Pons (tissue), 1 donor: ENCODE measurements at places on chromosomes 6 and 20.

- no peak for DNase-seq
Measured at GRCh38 chr6:133017581-133017980, 203.2 kb downstream of the RPS12 start.

- no peak for DNase-seq
Measured at GRCh38 chr6:3847521-3847920, 1.7 kb upstream of the FAM50B start.

- DNase-seq = no peak
Measured at GRCh38 chr20:13034936-13035335, 26.2 kb downstream of the SPTLC3 start.

DNA sequence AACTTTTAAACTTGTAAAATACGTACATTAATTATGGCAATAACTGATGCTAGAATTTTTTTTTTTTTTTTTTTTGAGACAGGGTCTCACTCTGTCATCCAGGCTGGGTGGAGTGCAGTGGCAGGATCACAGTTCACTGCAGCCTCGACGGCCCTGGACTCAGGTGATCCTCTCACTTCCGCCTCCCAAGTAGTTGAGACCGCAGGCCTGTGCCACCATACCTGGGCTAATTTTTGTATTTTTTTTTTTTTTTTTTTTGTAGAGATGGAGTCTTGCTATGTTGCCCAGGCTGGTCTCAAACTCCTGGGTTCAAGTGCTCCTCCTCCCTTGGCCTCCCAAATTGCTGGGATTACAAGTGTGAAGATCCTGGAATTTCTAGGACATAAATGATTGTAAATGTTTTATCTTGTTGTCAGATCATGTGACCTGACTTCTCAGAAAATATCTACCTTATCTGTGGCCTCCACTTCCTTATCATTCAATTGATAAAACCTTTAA, 2.2 kb upstream of the CD2AP start:
- no peak for DNase-seq

DNA sequence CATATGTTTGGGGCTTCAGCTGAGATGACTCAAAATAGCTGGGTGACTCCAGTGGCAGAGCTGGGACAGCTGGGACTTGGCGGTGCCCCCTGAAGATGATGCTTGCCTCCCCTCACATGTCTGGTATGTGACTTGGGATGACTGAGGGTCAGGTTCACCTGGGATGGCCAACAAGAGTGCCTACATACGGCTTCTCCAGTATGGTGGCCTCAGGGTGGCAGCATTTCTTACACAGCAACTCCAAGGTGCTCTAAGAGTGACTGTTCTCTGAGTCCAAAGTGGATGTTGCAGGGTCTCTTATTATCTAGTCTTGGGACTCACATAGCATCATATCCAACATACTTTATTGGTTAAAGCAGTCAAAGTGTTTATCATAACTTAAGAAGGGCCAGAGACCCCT, 87.8 kb upstream of the CENPW start:
- DNase-seq = no peak

DNA sequence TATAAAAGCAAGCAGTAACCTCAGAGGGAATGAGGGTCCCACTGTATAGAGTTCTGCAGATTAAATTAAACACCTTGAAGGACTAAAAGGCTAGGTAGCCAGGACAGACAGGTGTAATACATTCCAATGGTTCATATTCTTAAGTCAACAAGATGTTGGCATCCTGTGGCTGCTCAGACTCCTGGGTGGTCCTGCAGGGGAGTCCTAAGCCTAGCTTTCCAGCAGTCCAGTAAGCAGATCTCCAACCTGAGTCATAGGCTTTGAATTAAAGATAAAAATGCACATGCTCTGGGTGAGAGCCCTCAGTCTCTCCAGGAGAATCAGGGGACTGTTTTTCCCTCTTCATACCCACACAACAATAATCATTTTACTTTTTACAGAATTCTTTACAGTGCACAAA, 307.3 kb upstream of the SUPT3H start:
- DNase-seq = no peak

- no peak for DNase-seq
Measured at GRCh38 chr6:93048381-93048780, 371.0 kb downstream of the EPHA7 start.

DNA sequence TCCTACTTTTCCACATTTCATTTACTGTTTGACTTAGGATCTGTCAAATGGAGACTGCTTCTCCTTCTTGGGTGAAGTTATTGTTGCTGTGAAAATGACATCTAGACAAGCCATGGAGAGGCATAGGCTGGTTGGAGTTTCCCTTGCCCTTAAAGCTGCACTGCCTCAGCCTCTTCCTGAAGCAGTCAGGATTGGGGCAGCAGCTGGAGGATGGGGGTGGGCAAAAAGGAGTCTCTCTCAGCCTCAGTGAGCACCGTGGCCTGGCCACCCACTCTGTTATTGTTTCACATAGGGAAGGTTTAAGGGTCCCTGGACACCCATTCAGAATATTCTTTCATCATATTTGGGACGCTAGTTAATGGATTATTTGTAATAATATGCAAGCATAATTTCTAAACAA, 7.7 kb upstream of the ZBTB24 start:
- DNase-seq = no peak

GRCh38 chr20:10671221-10671918, 2.4 kb downstream of the JAG1 start:
- peak; percentile 57 for DNase-seq

GRCh38 chr6:21965953-21966539, 330.8 kb downstream of the PRL start:
- no peak for DNase-seq

DNA sequence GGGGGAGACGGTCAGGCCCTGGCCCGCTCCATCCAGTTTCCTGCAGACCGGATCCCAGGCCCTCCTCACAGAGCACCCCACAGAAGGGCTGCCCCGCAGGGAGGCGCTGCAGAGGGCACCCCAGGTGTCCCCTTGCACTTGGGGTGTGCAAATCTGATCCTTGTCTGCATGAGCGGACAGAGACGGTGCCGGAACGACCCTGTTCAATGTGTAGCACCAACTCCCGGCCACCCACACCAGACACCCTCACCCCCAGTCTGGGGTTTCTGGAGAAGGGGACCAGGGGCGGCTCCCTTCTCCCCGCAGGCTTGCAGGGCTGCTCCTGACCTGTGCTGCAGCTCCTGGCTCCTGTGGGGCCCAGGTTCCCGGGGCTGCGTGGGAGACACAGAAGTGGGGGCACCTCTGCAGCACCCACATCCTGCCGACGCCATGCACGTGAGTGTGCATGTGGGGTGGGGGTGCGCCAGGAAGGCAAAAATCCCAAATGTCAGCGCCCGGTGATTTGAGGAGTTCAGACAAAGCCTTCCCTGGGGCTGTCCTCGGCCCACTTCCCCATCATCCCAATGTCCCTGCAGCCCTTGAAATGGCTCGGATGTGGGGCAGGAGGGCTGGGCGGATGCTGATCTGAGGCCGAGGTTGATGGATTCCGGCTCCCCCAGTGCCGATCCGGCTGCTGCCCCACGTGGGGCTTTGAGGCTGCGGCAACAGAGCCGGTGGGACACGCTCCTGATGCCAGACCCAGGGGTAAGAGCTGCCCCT, 85.3 kb upstream of the BHLHE23 start:
- no peak for DNase-seq

GRCh38 chr6:104483225-104483834, 376.4 kb downstream of the HACE1 start:
- DNase-seq = no peak

DNA sequence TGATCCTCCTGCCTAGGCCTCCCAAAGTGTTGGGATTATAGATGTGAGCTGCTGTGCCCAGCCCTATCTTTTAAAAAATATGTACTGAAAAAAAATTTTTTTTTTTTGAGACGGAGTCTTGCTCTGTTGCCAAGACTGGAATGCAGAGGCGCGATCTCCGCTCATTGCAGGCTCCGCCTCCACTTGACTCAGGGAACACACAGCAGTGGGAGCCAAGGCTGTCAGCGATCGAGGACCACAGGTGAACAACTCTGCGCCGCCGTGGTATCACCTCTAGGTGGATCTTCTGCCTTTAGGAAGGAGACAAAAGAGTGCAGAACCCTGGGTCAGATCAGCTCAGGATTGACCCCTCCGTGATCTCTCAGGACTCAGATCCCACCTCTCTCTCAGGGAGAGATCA, 13.7 kb downstream of the RAET1E start:
- no peak for DNase-seq

DNA sequence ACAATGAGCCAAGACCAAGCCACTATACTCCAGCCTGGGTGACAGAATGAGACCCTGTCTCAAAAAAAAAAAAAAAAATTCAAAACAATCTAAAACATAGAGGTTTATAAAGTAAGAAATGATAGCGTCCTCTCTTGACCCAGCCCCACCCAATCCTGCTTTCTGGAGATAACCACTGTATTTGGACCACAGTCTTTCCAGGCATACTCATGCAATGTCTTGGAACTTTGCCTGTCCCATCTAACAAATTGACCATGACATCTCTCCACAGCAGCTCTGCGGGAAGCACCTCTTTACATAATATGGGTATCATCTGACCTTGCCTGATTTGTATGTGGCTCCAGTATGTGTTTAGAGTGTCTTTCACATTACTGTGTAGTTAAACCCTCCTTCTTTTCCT, 9.1 kb upstream of the SHLD1 start:
- DNase-seq = no peak

DNA sequence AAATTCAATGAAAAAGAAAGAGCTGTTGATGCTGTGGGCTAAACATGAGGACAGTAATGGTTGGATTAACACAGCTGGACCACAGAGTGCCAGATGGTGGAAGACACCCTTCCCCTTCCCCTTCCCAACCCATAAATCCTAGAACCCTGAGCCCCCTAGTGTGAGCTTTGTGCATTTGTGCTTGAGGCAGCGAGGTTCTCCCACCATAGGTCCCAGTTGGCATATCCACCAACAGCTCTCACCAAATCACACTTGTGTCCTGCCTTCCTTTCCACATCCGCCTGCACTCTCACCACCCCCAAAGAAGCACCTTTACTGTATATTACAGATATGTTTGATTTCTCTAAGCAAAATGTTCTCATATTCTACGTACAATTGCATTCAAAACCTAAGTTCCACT, 32.8 kb upstream of the HBS1L start:
- DNase-seq = no peak

GRCh38 chr6:110581679-110582078, 105.3 kb upstream of the SLC22A16 start:
- DNase-seq = no peak

DNA sequence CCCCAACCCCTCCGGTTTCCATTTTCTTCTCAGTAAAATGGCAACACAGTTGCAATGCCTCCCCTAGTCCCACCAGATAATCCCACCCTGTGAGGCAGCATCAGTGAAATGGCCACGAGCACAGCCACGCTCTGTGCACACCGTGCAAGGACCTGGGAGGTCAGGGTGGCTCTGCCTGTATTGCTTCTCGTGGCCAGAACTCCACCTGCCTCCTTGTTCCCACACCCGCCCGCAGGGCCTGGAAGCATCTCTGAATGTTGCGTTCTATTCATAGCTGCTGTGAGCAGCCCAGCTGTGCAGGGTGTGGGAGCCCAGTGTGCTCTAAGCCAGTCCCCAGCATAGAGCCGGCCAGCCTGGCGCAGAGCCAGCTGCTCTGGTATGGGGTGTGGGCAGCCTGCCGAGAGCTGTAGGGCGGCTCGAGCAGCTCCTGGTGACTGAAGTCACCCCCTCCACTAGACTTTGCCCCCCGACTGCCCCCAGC, 161.1 kb downstream of the DLL1 start:
- DNase-seq = peak; percentile 45

DNA sequence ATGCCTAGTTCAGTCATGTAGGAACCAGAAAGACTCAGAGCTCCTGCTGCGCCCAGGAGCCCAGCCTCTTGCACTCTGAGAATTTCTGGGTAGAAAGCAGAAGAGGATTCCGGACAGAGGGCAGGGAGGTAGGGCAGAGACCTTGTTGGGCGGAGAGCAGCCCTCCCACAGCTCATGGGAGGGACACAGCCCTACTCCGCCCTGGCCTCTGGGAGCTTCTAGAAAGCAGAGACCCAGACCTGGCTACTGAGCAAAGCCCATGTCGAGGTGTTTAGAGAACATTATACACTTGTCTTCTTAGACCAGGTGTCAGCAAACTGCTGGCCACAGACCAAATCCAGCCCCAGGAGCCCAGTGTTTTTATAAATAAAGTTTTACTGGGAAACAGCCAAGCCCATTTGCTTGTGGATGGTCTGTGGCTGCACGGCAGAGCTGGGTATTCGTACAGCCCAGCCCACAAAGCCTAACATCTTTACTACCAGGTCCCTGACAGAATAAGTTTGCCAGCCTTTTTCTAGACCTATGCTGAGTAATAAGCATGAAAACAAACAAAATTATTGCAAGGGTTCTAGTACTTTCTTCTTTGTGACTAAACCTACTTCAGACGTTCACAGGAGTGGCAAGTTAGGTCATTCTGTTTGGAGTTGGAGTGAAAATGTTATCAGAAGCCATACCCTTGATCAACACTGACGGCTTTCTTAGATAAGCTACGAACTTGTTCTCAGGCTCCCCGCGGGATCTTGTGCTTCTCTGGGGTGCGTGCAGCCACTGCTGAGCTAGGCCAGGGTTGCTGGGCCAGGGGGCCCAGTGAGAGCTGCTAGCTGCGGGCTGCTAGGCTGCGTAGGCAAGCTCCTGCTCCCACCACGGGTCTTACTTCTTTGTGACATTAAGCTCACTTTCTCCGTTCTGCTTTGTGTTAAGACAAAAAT, 235.1 kb upstream of the FOXQ1 start:
- DNase-seq = no peak

- peak; percentile 41 for DNase-seq
Measured at GRCh38 chr6:14656078-14656521, 538.5 kb downstream of the CD83 start.

DNA sequence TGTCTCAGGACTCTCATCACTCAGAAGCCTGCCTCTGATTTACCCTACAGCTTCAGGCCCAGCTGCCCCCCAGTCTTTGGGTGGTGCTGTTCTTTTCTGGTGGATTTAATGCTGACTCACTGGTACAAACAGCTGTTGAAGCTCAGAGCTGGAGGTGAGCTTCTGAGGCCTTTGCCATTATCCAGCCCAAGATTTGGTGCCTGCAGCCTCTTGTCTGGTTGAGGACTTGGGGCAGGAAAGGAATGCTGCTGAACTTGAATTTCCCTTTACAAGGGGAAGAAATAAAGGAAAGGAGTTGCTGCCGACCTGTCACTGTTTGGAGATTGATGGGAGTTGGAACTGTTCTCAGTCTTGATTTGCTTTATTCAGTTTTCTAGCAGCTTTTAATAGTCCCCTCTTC, 19.8 kb downstream of the ABCF1 start:
- DNase-seq = no peak

DNA sequence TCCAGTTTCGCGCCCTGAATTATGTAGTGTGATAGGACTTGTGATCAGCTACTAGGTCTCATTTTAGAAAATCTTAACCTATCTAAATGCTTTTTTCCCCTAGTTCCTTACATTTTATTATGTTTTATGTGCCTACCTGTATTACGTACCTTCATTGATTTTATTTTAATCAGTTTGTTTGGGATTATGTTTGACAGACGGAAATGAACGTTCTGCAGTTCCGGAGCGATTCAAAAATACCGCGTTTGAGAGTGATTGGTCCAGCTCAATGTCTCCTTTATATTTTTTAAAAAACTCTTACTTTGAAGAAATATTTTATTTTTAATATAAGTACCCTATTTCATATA, 114.3 kb upstream of the BTN3A2 start:
- DNase-seq = peak; percentile 46

GRCh38 chr6:8000188-8000596, 64.0 kb downstream of the BLOC1S5 start:
- DNase-seq = no peak

GRCh38 chr20:17825252-17825959, 125.6 kb downstream of the BANF2 start:
- DNase-seq = no peak
